ENCODE measurements at places on chromosomes 12 and 14.

- no peak for DNase-seq
Measured at GRCh38 chr14:23052182-23052623, 5.1 kb downstream of the CDH24 start.

DNA sequence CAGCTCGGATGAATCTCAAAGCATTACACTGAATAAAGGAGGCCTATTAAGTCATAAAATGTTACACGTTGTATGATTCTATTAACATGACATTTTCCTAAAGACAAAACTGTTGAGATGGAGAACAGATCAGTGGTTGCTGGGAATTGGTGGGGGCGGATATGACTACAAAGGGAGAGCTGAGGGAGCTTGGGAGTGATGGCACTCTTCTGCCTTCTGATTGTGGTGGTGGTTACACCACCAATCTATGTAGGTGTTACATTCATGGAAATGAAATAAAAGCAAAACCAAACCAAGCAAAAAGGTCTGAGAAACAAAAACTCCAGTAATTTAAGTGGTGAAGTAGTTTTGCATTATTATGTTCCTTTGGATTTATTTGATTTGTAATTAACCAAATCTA, 16.4 kb upstream of the EVL start:
- no peak for DNase-seq

- no peak for DNase-seq
Measured at GRCh38 chr14:54658836-54659235, 91.9 kb downstream of the SAMD4A start.

DNA sequence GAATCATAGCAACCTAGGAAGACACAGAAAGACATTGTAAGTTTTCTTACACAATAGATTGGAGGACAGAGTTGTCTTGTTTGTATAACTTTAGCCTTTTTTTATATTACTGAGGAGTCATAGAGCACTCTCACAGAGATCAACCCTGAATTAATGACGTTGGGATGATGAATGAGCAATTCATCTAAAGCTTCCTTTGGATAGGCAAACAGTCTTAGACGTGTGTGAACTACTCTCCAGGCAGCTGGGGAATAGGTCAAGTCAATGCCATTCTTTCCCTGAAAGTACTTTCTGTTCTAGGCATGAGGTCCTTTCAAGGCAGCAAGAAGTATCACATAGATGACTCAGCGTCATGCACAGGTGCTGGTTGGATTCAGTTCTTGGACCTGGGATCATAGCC, 369.1 kb upstream of the NOVA1 start:
- no peak for DNase-seq

GRCh38 chr14:25411781-25412757, 362.1 kb upstream of the STXBP6 start:
- DNase-seq: no peak

GRCh38 chr12:127780881-127781280, 486.1 kb upstream of the TMEM132C start:
- DNase-seq: no peak

- no peak for DNase-seq
Measured at GRCh38 chr14:61719344-61720293, 24.3 kb downstream of the HIF1A start.

DNA sequence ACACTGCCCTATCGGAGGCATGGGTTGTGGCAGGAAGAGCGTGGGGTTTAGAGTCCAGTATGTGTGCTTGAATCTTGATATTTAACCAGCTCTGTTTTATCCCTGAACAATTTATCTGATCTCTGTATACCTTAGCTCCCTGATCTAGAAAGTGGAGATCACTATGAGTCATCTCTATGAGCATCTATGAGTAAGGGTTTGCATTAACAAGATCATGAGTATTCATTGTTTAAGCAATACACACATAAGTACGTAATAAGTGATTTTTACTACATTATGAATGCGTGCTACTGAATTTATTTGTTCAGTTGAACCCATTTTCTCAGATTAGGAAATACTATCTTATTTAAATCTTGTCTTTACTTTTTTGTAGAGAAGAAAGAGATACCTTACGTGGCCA, 49.4 kb downstream of the GPATCH2L start:
- peak; percentile 33 for DNase-seq

GRCh38 chr14:23101213-23101970, 3.4 kb downstream of the CIROP start:
- DNase-seq: no peak

GRCh38 chr12:104720339-104721038, 237.6 kb downstream of the SLC41A2 start:
- DNase-seq: peak; percentile 35

GRCh38 chr12:59131462-59131861, 211.2 kb upstream of the LRIG3 start:
- no peak for DNase-seq

DNA sequence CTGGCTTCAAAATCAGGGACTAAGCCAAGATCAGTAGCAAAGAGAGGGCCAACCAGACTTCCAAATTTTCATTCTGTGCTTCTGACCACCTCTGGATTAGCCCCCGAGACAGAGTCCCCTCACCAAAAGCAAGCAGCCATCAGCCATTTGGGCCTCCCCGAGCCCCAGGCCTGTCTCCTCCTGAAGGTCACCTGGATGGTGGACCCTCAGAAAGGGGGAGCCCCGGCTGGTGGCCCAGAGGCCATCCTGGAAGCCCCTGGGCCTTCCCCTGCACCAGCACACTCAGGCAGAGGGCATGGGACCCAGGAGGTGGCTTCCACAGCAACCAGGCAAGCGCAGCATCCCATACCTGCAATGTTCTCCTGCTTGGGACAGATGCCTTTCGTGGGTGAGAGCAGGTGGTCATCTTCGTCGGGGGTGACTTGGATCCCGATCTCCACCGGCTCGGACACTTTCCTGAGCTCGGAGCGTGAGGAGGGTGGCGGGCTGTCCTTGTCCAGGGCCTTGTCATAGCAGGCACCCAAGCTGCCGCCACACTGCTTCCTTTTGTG, 14.8 kb downstream of the BCL11B start:
- DNase-seq: no peak

DNA sequence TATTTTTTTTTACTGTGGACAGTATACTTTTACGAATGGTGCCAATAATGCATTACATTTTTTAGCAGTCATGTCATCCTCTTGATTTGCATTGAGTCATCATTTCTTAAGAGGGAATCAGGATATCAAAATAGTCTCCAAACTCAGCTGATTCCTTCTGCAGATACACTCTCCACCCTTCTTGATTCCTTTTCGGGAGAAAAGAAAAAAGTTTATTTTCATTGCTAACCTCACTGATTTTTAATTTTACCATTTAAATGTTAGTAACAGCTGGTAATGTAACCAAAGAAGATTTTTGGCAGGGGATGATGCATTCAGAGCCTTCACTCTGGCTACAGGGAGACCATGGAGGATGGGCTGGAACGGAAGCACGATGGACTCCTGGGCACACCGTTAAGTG, 47.5 kb downstream of the MRPL42 start:
- peak; percentile 30 for DNase-seq

GRCh38 chr12:101581190-101581589, 13.6 kb upstream of the MYBPC1 start:
- DNase-seq: no peak

GRCh38 chr12:102197789-102198188, at the start of gene PMCH:
Gene PMCH (minus strand): TSS chr12:102197833. CDS start chr12:102197770, 63 bp downstream.
- peak; percentile 11 for DNase-seq

DNA sequence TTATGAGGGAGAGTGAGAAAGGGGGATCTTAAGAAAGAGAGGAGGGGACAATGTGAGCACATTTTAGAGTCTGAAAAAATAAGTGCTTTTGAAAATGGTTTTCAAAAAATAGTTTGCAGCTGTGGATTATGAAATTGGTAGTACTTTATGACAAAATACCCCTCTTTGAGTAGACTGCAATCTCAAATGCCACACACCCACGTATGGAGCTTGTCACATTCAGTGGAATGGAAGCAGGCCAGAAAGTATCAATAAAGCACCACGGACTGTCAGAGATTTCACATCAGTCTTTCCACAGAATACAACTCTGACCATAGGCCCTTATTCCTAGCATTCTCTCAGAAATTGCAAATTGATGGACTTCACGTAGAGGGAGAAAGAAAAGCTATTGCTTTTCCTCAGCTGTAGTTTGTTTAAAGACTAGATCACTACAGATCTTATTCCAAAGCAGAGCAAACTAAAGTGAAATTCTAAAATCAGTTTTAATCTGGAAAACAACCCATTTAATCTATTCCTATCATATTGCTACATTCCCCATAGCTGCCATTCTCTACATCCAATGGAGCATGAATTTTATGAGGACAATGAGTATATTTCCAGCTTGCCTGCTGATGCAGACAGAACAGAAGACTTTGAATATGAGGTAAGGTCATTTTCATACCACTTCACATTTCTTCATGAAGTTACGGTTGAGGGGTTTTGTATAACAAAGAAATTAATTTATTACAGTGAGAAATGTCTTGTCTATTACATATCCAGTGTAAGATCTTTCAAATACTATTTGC, 321.3 kb downstream of the PDZRN4 start:
- DNase-seq: no peak

GRCh38 chr14:92969871-92970270, 46.9 kb downstream of the CHGA start:
- no peak for DNase-seq

DNA sequence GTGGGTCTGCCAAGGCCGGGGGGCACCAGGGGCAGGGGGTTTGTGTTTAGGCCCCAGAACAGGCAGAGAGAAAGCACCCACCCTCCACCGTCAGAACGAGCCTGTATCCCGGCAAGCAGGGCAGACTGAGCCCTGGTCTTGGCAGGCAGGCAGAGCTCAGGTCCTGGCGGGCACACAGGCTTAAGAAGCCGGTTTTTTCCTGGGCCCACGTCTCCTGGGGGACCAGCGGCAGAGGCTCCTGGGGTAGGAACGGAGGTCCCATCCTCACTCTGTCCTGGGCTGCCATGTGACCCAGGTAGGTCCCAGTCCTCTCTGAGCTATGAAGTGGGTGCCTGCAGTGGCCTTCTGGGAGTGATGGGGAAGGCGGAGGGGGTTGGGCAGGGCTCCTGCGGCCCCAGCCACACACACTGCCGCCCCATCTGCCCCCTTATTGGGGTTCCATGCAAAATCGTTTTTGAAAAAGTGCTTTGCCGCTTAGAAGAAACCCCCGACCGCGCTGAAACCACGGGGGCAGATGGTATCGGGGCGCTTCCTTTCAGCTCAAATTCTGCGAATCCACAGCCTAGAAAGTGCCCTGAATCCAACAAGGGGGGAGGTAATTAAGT, 24.2 kb downstream of the SH2B3 start:
- DNase-seq: no peak

DNA sequence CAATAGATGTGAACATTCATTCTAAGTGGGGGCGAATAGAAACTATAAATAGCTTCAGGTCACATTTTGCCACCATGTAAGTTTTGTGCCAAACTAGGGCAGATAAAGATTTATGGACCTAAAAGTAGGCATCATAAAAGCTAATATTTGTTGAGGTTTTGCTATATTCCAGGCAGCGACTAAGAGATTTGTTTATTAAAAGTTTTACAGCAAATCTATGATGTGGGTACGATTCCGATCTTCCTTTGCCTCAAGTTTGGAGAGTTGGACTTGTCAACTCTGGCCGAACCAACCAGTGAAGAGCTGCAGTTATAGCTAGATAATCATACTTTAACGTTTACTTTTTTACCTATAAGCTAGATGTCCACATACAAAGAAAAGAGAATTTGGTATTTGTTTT, 1.6 kb downstream of the MAPK1IP1L start:
- no peak for DNase-seq

GRCh38 chr12:1705774-1706631, 15.1 kb downstream of the ADIPOR2 start:
- peak; percentile 22 for DNase-seq

GRCh38 chr12:89424389-89424788, 72.1 kb upstream of the DUSP6 start:
- DNase-seq: no peak

DNA sequence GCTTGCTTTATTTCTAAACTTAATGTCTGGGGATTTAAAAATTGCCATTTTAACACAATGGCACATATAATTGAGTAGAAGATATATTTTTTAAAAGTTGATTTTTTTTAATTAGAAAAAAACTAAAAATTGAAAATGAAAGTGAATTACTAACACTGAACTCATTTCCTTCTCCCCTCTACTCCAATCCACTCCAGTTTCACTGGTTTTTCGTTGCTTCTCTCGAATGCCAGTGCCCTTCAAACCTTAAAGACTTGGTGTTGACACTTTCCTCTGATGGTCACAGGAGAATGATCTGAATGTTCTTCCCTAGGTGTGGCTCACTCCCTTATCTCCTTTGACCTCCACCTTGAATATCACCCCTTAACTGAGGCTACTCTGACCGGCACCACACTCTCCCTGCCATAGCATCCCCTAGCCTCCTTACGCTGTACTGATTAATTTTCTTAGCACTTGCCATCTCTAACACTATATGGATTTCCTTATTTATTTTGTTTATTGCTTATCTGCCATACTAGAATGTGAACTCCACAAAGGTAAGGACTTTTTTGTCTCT, 107.1 kb downstream of the LIN7A start:
- DNase-seq: no peak

GRCh38 chr14:58607131-58607951, 30.4 kb upstream of the DACT1 start:
- no peak for DNase-seq

- no peak for DNase-seq
Measured at GRCh38 chr12:49568442-49569162, 660 bp upstream of the MCRS1 start.

- DNase-seq: peak; percentile 63
Measured at GRCh38 chr14:68762953-68763764, 29.7 kb downstream of the ZFP36L1 start.

DNA sequence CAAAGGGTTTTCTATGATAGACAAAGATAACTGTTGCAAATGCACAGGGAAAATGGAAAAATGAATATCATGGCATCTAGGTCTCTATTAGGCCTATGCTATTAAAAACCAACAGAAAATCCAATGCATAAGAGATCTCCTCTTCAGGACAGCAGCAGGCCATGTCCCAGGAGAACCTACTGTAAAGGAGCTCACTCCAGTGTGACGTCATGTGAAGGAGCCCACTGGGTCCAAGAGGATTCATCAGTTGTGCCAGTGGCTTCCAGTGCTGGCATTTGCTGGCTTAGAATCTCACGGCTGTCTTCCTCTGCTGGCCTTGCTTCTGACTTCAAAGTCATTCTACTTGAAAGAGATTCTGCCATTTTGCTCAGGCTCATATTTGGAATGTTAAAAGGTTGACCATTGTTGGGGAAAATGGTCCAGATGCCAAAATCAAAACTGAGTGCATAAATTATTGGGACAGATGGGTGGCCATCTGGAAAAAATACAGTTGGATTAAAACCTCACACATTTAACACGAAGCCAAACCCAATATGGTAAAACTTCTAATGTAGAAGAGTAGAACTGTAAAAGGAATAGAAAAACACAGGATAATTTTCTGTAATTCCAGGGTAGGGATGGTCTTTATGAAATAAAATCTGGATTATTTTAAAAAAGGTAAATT, 75.4 kb upstream of the ARID2 start:
- DNase-seq: no peak

DNA sequence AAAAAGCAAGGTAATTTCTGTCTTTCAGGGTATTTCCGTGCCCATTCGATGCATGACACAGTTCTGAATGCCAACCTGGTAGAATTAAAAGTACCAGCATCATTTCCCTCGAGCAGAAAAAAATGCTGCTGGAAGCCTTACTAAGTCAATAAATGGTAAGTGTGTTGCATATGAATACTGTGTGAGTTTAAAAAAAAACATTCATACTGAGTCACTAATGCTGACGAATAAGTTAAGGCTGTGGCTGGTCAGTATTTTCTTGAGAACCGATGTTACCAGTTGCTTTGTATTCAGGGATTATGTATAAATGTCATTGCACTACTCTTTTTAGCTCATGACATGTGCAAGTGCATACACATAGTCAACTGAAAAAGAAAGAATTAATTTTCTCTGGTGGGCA, 710.2 kb downstream of the TRHDE start:
- DNase-seq: no peak

- DNase-seq: no peak
Measured at GRCh38 chr12:12460935-12461922, 101.4 kb downstream of the DUSP16 start.

All from AG08396 (cell line).